ENCODE measurements at places on chromosomes 6 and 20. TPM values are rescaled to one million over a fixed set of nuclear protein-coding genes. Genes with fewer than 3 reads are reported as not detected.

The TRIM31 gene
- 0.28 TPM for total RNA-seq

The ULBP2 gene
- 0.66 TPM for total RNA-seq

GRCh38 chr20:1561350-1561749 lies 3.8 kb upstream of the SIRPD start:
- H3K4me3 ChIP-seq: no peak overlapping the region
- no peak for DNase-seq
- H3K27ac ChIP-seq: no peak overlapping the region
- H3K27me3 ChIP-seq: no peaks in the 10 kb centered on the region
- H3K36me3 ChIP-seq: no peaks in the 10 kb centered on the region

DNA sequence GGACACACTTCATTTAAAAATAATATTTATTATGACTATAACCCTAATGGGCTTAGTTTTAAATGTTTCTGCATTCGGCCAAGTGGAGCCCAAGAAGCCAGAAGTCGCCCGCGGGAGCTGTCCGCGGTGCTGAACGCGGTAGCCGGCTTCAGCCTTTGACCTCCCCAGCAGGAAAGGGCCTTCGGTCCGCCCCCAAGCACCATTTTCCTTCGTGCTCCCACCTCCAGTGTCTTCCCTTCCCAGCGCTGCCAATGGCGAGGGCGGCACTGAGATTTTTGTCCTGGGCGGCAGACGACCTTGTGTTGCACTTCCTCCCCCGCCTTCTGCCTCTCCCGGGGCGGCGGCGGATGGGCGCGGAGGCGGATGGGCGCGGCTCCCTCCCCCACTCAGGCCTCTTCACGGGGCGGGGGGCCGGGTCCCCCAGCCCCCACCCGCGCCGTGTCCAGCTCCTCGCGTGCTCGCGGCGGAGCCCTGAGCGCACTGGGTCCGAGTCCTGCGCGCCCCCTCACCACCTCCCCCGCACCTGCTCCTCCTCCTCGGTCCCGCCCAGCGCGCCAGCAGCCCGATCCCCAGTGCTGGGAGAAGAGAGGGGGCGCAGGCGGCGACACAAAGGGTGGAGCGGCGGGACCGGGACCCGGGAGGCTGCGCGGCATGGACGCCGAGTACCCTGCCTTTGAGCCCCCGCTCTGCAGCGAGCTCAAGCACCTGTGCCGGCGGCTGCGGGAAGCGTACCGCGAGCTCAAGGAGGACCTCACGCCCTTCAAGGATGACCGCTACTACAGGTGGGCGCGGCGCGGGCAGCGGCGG lies 23.6 kb upstream of the TMEM181 start:
- peaks cover 11% of the 10 kb centered on the region for H3K4me1 ChIP-seq
- H3K27me3 ChIP-seq: peaks cover 69% of the 10 kb centered on the region
- H3K4me3 ChIP-seq: peak overlapping the region; percentile 29
- no peaks in the 10 kb centered on the region for H3K36me3 ChIP-seq

DNA sequence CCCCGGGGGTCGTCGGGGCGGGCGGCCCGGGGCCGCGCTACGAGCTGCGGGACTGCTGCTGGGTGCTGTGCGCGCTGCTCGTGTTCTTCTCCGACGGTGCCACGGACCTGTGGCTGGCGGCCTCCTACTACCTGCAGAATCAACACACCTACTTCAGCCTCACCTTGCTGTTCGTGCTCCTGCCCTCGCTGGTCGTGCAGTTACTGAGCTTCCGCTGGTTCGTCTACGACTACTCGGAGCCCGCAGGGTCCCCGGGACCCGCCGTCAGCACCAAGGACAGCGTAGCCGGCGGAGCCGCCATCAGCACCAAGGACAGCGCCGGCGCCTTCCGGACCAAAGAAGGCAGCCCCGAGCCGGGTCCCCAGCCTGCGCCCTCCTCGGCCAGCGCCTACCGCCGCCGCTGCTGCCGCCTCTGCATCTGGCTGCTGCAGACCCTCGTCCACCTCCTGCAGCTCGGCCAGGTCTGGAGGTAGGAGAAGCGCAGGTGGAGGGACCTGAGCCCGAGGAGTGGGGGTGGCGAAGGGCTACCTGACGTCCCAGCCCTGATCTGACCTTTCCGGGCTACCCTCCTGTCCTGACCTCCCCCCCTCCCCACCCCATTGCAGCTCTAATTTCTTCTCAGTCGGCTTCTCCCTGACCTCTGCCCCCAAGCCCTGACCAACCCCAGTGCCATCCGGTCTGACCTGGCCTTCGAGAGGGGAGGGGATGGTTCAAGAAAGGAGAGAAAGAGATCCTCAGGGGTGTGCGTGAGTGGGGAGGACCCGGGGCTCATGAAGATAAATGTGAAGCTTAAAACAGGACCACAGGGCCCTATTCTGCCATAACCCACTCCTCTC lies 558 bp downstream of the XKR7 start:
- peaks cover 48% of the 10 kb centered on the region for H3K27me3 ChIP-seq
- peak; percentile 74 for DNase-seq
- H3K27ac ChIP-seq: no peak overlapping the region

The SLC22A23 gene
- 7.0 TPM for total RNA-seq

DNA sequence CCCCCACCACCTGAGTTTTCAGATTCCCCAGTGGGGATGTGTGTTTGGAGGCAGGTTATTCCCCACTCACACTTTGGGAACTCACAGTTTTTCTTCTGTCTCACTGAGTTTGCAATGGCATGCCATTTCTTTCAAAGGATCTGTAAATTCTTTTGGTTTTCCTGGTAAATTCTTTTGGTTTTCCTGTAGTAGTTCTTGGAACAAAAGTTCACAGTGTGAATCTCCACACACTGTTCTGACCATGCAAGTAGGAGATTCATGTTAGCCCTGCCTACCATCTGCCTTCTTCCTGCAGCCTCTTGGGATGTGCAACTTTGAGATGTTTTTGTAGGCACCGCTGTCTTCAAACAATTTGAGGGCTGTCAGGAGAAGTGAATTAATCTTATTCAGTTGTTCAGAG lies 165.6 kb upstream of the OGFRL1 start:
- no peak for DNase-seq
- H3K27ac ChIP-seq: no peak overlapping the region
- no peak overlapping the region for H3K4me3 ChIP-seq
- no peaks in the 10 kb centered on the region for H3K4me1 ChIP-seq
- no peaks in the 10 kb centered on the region for H3K36me3 ChIP-seq
- no peaks in the 10 kb centered on the region for H3K27me3 ChIP-seq

All from thymus (tissue), 14 donors.